ENCODE measurements at places on chromosomes 2 and 18. TPM values are rescaled to one million over a fixed set of nuclear protein-coding genes. Genes with fewer than 3 reads are reported as not detected.
A peak's percentile ranks its signal among the peaks of the same experiment; 100 is the strongest.

DNA sequence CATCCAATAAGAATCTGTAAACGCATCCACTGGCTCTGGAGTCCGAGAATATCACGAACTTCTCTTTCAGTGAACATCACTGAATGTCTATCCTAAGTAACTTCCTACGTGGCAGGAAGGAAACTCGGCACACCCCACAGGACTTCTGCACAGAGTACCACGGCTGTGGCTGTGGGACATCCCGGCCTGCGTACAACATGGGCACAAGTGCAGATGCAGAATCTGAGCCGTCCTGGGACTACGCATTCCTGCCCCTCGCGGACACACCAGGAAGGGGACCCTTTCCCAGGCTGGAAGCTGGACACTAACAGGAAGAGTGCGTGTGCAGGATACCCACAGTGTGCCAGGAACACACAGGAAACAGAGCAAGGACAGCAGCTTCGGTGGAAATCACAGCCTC, 60.6 kb downstream of the ZNF516 start:
- H3K4me1 ChIP-seq: peaks cover 12% of the 10 kb centered on the region
- no peak for DNase-seq
- H3K27ac ChIP-seq: no peak overlapping the region
- H3K27me3 ChIP-seq: no peaks in the 10 kb centered on the region
- H3K36me3 ChIP-seq: peaks cover 28% of the 10 kb centered on the region

- H3K4me1 ChIP-seq: no peaks in the 10 kb centered on the region
- H3K27ac ChIP-seq: no peak overlapping the region
- DNase-seq: no peak
- H3K27me3 ChIP-seq: no peaks in the 10 kb centered on the region
- no peak overlapping the region for H3K4me3 ChIP-seq
- no peaks in the 10 kb centered on the region for H3K36me3 ChIP-seq
Observed at GRCh38 chr18:6242004-6242403, 172.7 kb downstream of the L3MBTL4 start.

The COX7A2L gene
- total RNA-seq: 89.4 TPM

GRCh38 chr18:58927659-58928058, 63.0 kb downstream of the ZNF532 start:
- peaks cover 20% of the 10 kb centered on the region for H3K4me1 ChIP-seq
- no peaks in the 10 kb centered on the region for H3K27me3 ChIP-seq
- H3K27ac ChIP-seq: peak overlapping the region; percentile 15
- H3K36me3 ChIP-seq: no peaks in the 10 kb centered on the region

The NOL4 gene
- 0.56 TPM for total RNA-seq

The RBM43 gene
- 10.4 TPM for total RNA-seq

DNA sequence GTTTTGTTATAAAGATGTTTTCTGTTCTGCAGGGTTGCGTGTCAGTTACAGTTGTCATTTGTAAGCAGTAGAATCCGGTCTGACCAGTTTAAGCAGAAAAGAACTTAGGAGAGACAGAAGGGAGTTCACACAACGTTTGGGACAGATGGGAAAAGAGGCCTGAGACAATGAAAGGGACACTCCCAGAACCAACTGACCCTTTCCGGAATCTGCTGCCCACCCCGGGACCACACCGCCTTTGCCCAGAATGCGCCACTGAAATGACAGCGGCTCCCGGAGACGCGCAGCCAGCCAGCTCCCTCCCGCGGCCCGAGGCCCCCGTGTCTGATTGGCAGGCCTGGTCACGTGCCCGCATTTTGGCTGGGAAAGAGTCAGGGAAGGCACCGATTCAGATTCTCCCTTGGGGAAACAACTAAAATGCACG, 244.6 kb downstream of the BCL2 start:
- DNase-seq: peak; percentile 86
- H3K36me3 ChIP-seq: no peaks in the 10 kb centered on the region
- H3K27ac ChIP-seq: peak overlapping the region; percentile 42
- H3K27me3 ChIP-seq: no peaks in the 10 kb centered on the region
- H3K4me1 ChIP-seq: peaks cover 4% of the 10 kb centered on the region

GRCh38 chr2:143124445-143124844, 4.8 kb upstream of the ARHGAP15 start:
- no peak overlapping the region for H3K27ac ChIP-seq
- no peaks in the 10 kb centered on the region for H3K27me3 ChIP-seq
- H3K36me3 ChIP-seq: no peaks in the 10 kb centered on the region
- H3K4me3 ChIP-seq: no peak overlapping the region
- no peak for DNase-seq
- peaks cover 6% of the 10 kb centered on the region for H3K4me1 ChIP-seq

- H3K36me3 ChIP-seq: no peaks in the 10 kb centered on the region
- H3K4me3 ChIP-seq: no peak overlapping the region
- no peak for DNase-seq
- no peak overlapping the region for H3K27ac ChIP-seq
- peaks cover 8% of the 10 kb centered on the region for H3K4me1 ChIP-seq
- no peaks in the 10 kb centered on the region for H3K27me3 ChIP-seq
Observed at GRCh38 chr2:23745068-23745725, 181.7 kb downstream of the ATAD2B start.

All from lower lobe of right lung (tissue), 2 donors.